Amygdala (tissue), 56 donors: ENCODE measurements at places on chromosomes 11 and 22.

- DNase-seq: no peak
Observed at GRCh38 chr22:35947794-35948425, 80.7 kb downstream of the RBFOX2 start.

DNA sequence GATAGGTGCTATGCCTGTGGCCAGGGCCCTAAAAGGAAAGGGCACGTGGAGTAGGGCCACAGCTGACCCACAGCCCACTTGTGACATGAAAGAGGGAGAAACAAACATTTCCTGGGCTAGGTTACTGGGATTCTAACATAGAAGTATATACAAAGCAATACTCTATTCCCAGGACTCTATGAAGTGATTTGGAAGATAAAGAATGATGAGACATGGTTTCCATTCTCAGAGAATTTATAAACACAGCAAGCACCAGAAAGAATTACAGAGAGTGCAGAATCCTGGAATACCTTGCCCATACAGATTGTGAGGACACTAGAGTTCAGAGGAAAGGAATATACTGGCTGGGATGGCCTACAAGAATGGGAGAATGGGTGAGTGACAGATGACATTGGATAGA is 86.4 kb downstream of the KIRREL3 start:
- DNase-seq: no peak

GRCh38 chr22:22591348-22592299 is 32.6 kb upstream of the PRAME start:
- no peak for DNase-seq

DNA sequence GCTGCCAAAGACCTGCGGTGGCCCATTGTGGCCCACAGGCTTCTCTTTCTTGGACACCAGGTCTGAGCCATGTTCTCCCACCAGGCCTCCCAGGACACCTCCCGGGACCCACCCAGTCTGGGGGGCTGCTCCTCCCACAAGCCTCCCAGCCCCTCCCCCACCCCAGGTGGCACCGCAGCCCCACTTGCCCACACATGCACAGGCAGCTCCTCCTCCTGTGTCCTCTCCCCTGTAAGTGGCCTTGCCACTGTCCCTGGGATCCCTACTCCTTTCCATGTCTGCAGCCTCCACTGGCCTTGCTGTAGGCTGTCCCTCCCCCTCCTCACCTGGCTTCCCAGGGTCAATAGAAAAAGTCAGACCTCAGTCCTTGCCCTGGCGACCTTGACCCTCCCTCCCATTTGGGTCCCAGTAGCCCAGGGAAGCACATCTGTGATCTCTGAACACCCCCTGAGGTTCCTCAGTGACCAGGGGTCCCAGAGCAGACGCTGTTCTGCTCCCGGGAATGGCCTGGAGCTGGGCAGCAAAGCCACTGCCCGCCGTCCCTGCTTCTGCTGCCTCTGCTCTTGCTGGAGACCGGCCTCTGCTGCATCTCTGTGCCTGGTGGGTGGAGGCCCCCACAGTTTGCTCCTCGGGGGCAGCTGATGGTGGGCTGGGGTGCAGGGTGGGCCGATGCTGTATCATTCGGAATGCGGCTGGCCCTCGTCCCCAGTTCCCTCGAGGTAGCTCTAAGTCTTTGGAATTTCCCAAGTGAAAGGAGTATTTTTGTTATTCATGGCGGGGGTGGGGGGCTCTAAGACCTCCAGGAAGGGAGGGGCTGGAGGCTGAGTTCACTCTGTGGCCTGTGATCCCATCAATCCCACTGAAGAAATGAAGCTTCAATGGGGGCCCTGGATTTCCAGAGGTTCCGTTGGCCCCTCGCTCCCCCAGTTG is 43.6 kb downstream of the ARHGAP8 start:
- no peak for DNase-seq

- peak; percentile 86 for DNase-seq
Observed at GRCh38 chr22:36659762-36660509, 43.6 kb downstream of the CACNG2 start.

GRCh38 chr11:121298774-121299173 is 6.2 kb downstream of the SC5D start:
- no peak for DNase-seq

DNA sequence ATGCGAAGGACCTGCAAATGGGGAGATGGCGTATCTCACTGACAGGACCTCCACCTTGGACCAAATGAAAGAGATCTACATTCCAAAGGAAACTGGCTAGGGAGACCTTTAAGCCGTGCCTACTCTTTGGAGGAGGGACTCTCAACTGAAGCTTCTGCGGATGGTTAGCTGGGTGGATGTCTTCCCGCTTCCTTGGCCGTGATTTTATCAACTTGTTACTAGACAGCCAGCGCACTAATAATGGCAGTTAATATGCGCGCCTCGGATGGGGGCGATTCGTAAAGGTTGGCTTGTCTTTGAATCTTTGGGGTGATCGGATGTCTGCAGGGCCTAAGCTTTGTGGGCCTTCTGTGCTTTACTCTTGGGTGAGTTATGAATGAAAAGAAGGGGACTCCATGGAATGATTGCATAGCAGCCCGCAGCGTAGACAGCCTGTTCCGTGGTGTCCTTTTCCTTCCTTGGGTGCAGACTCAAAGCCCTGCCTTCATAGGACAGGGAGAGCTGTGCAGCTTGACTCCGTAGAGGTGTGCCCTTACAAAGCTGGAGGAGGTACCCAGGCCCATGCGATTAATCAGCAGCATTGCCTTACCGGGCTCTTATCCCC is 1.5 kb downstream of the ZNRF3 start:
- no peak for DNase-seq
